ENCODE measurements at places on chromosomes 7 and 10. TPM values are rescaled to one million over a fixed set of nuclear protein-coding genes. Genes with fewer than 3 reads are reported as not detected.
A peak's percentile ranks its signal among the peaks of the same experiment; 100 is the strongest.

Gene CYCS
- total RNA-seq = 351 TPM

Gene ABLIM1
- 28.2 TPM for total RNA-seq

Gene MRPS16
- total RNA-seq = 141 TPM

Gene TACR2
- total RNA-seq = not detected

Gene VWDE
- 3.1 TPM for total RNA-seq

Gene TEX36
- not detected for total RNA-seq

- DNase-seq = no peak
Observed at GRCh38 chr7:150406567-150407421, 27.7 kb downstream of the ZNF775 start.

DNA sequence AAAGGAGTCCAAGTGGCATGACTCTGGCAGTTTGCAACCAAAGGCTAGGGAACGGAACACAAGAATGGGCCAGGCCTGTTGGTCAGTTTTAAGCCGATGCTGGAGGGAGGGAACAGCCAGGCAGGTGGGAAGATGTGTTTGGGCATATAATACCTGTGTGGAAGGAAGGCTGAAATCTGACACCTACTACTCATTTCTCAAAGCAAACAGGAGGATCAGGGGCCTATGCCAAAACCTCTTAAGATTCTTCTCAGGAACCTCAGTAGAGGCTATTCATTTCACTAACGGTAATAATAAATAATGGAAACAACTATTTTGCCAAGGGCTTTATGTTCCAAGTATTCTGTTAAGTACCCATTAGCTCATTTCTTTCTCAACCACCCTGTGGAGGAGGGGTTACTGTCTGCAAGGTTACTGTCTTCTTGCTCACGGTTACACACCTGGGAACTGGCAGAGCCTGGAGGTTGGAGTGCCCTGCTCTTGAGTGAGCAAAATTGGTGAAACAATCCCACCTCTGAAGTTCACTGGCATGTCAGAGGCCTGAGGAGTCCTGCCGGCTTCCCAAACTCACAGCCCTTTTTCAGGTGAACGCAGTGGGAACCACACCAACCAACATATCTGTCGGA, 35.5 kb downstream of the GOT1 start:
- no peak for DNase-seq

DNA sequence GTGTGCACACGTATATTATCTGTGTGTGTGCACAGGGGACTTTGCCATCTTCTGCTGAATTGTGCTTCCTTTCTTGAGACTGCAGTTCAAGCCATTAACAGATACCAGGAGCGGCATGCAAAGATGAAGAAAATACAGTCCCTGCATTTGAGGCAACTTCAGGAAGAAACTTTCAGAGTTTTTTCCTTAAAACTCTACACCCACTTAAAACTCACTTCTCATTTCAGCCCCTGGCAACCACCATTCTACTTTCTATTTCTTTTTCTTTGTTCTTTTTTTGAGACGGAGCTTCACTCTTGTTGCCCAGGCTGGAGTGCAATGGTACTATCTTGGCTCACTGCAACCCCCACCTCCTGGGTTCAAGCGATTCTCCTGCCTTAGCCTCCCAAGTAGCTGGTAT, 448.9 kb upstream of the ZMIZ1 start:
- DNase-seq = no peak

DNA sequence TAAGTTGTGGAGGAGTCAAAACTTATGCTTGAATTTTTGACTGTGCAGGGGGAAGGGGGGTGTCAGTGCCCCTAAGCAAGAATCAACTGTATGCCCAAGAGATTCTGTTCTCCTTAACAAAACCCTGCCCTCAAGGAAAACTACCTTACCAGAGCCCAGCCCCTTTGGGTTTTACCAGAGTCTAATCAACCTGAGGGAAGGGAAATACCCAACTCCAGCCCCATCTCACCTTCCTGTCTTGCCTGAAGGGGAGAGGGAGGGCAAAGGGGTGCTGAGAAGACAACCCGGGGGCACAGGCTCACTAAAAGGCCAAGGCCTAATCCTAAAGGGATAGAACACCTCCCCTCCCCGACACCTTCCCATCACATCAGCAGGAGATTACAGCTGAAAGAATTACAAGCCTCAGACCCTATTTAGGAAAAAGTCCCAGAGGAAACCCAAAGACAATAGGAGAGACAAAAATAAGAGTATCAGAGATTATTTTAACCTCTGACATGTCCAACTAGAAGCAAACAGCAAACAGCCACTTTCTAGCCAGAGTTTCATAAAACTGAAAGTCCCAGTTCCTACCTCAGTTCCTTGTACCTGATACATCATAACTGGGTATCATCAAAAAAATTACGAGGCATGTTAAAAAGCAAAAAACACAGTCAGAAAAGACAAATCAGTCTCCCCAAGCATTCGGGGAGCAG, 26.8 kb upstream of the C7orf33 start:
- no peak for DNase-seq

DNA sequence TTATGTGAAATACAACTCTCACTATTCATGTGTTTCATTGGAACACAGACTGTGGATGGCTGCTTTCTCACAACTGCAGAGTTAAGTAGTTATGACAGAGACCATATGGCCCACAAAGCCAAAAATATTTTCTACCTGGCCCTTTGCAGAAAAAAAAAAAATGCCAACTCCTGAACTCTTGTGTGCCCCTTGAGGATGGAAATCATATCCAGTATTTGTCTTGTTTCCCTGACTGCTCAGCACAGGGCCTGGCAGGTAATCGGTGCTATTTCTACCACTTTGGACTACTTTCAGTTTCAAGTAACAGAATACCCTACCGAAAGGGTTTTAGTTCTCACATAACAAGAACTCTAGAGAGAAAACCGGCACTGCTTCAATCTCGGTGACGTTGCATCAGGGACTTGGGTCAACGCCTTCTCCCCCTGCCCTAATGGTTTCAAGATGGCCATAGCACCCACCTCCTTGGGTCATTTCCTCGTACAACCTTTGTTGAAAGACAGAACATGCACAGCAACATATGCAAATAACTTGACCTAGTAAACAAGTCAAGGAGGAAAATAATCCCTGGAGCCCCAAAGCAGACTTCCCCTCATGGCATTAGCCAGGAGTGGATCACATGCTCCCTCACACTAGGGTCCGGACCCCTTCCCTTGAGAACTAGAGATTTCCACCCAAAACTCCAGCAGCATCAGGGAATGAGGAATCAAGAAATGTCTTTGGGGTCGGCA, 11.8 kb upstream of the GPNMB start:
- DNase-seq = no peak

- no peak for DNase-seq
Observed at GRCh38 chr10:62618576-62619412, 185.7 kb upstream of the ADO start.

GRCh38 chr7:116165717-116166116, 44.6 kb upstream of the TES start:
- DNase-seq = no peak

- no peak for DNase-seq
Observed at GRCh38 chr10:279232-279631, 144.0 kb downstream of the ZMYND11 start.

GRCh38 chr7:112410092-112410491, 40.2 kb upstream of the IFRD1 start:
- DNase-seq = no peak

DNA sequence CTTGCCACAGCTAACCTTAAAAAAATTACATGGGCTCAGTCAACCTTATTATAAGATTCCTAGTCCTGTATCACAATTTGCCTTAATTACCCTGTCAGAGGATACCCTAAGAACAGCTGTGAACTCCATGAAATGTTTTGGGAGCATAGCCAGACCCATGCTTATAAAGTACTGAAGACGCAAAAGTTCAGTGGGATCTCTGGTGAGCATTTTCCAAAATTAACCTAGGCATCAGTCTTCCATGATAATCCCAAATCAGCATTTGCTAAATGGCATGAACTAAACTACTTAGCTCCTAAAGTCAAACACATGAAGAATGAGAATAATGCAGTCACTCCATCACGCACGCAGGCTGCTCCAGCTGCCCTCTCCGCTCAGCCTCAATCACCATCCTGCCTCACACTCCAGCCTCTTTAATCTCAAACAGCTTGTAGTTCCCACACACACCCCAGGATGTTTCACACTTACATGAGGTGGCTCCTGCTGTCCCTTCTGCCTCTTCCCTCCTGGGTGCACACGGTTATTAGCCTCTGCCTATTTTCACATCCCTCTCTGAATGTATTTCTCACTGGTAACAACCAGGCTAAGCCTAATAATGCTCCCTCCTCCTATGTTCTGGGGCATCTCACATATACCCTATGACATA, 15.3 kb downstream of the IGF2BP3 start:
- no peak for DNase-seq

GRCh38 chr7:11843113-11843765, 11.2 kb upstream of the THSD7A start:
- no peak for DNase-seq

DNA sequence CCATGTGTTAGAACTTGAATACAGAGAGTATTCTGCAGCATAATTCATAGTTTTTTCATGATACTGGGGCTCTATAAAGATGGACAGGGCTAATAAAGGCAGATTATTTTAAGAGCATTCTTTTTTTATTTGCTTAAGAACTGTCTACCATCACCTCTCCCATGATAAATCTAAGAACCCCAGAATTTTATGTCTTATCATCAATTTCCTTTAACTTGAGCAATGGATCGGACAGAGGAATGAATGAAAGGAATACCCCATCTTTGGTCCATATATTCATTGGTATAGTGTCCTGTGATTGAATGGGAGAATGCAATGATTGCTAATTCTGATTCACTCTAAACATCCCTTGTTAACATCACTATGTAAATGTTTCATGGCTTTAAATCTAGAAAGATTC, 946.3 kb upstream of the LRRN3 start:
- DNase-seq = no peak

GRCh38 chr10:20185116-20185515, 368.9 kb downstream of the PLXDC2 start:
- DNase-seq = no peak

DNA sequence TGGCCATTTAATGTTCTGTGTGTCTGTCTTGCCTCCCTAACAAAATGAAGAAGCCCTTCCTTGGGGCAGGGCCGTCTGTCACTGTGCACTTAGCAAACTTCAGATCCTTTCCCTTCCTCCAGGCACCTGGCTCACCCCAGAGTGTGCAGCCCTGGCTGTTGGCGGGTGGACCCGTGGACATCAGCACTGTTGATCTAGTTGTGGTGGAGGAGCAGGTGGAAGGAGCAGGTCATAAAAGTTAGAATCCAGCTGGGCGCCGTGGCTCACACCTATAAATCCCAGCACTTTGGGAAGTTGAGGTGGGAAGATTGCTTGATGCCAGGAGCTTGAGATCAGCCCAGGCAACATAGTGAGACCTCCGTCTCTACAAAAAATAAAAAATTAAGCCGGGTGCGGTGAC, 12.7 kb downstream of the RAB19 start:
- no peak for DNase-seq

GRCh38 chr7:65800890-65801341, 72.0 kb upstream of the VKORC1L1 start:
- DNase-seq = no peak

GRCh38 chr7:141533149-141533949, 17.9 kb upstream of the AGK start:
- peak; percentile 67 for DNase-seq

DNA sequence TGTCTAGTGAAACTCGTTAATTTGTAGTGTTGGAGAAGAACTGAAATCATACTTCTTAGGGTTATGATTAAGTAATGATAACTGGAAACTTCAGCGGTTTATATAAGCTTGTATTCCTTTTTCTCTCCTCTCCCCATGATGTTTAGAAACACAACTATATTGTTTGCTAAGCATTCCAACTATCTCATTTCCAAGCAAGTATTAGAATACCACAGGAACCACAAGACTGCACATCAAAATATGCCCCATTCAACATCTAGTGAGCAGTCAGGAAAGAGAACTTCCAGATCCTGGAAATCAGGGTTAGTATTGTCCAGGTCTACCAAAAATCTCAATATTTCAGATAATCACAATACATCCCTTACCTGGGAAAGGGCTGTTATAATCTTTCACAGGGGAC, 187.6 kb downstream of the CFTR start:
- no peak for DNase-seq

- DNase-seq = no peak
Observed at GRCh38 chr10:115956225-115957011, 316.6 kb downstream of the GFRA1 start.

GRCh38 chr10:6020826-6021225, 41.3 kb downstream of the IL2RA start:
- no peak for DNase-seq

GRCh38 chr7:74502216-74502891, 48.6 kb downstream of the GTF2IRD1 start:
- no peak for DNase-seq

DNA sequence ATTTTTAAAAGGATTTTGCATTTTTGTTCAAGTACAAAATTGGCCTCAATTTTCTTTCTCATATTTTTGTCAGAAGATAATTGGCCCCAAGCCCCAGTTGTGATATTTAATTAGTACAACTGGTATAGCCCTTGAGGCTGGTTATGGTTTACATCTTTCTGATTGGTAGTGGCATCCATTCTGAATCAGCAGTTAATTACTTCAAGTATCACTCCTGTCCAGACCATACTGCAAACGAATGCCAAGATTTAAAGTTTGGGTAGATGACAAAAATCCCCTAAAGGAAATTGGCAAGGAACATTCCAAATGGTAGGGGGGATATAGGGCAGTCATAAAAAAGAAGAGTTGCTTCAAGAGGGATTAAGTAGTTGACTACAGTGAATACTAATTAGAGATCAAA, 23.1 kb downstream of the MYPN start:
- no peak for DNase-seq

GRCh38 chr7:34011017-34011695, 105.8 kb downstream of the BMPER start:
- no peak for DNase-seq

- DNase-seq = no peak
Observed at GRCh38 chr7:139304517-139304916, 36.6 kb upstream of the FMC1 start.

DNA sequence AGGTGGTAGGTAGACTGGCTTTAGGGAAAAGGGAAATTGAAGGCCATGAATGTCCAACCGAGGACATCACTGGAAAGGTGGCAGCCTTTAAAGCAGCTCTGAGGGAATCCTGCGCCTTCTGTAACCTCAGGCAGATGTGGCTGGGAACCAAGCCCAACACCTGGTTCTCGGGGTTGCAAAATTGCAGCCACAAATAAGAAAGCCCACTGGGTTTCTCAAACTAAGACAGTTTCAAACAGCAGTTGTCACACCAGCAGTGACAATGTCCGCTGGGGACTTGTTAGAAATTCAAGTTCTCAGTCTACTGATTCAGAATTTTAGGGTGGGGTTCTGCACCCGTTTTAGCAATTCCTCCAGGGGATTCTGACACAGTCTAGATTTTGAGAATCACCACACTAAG, 42.7 kb upstream of the STEAP1B start:
- DNase-seq = no peak

GRCh38 chr7:7103343-7104313, 78.7 kb upstream of the C1GALT1 start:
- peak; percentile 57 for DNase-seq

Measured in NCI-H460 (cell line).